ENCODE measurements at places on chromosomes 7 and 10.

DNA sequence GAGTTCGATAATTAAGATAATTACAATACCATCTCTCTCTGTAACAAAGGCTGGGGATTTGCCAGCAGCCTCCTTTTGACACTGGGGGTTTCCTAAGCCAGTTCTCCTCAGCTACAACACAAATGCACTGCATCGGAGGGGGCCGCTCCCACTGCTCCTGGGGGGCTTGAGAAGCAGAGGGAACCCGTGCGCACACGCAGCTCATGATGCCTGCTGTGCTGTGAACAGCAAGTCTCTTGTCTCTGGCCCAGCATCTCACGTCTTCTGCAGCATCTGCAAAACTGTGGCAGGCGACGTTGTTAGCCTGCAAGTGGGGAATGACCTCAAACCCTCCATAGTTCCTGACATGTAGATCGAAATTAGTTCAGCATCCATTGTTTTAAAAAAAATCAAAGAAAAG lies 5.5 kb downstream of the VIPR2 start:
- DNase-seq, result no peak

GRCh38 chr7:2869981-2870380 lies 25.9 kb upstream of the GNA12 start:
- DNase-seq, result no peak

DNA sequence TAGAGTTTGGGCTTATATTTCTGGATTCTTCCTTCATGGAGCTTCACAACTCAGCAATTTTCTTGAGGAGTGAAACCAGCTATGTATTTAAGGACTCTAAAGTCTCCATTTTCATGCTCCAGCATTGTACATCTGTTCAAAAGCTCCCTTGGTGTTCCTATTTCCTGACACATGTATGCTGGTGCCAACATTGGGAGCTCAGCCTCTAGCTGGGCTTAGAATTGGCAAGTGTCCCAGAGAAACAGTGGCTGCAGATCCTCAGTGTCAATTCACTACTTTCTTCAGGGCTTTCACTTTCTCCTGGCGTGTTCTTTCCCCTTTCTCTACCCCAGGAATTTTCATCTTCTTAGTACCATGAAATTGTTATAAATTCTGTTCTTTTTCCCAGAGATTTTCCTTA lies 103.1 kb downstream of the ZNF467 start:
- DNase-seq, result no peak

DNA sequence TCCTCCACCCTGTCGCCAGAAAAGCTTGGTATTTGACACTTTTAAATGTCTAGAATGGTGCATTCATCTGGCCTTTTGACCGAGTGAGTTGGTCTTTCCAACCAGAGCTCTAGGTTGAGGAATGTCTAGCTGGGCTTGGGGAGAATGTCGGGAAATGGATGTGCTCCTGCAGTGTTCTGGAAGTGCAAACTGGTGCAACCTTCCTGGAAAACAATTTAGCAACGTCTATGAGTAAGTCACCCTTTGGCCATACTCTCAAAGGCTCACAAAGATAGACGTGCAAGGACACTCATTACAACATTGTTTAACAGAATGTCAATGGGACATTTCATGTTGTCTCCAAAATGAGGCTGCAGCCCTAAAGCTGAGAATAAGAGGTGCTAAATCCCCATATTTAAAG lies 12.2 kb upstream of the NMT2 start:
- DNase-seq, result no peak

DNA sequence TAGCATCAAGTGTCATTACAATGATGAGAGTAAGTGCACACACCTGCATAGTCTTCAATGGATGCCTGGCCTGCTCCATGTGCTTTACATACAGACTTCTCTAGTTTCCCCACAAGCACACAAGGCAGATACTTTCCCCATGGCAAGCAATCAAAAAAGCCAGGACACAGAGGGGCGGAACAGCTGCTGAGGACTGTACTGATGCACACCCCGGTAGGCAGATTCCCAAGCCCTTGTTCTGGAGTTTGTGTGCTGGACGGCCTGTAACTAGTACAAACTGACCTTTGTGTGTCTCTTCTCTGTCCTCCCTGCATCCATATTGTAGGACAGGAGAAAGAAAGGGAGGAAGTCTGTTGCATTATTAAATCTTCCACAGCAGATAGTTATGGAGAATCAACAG lies 25.8 kb downstream of the UBE2D4 start:
- DNase-seq, result no peak

DNA sequence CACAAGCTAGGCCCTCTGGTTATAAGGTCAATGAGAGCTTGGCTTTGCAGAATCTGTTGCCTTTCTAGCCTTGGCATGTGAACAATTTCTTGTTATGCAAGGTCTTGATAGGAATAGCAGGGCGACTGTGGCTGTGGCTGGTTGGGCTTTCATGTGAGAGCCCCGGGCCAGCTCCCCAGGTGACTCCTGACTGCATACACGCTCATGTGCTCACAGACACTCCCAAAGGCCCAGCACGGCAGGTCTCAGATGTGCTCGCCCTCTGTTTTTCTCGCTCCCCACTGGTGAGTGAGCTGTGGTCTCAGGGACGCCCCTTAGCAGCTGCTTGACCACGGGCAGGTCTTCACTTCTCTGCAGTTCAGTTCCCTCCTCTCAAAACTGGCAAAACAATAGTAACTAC lies 37.1 kb upstream of the ZNF32 start:
- no peak for DNase-seq

DNA sequence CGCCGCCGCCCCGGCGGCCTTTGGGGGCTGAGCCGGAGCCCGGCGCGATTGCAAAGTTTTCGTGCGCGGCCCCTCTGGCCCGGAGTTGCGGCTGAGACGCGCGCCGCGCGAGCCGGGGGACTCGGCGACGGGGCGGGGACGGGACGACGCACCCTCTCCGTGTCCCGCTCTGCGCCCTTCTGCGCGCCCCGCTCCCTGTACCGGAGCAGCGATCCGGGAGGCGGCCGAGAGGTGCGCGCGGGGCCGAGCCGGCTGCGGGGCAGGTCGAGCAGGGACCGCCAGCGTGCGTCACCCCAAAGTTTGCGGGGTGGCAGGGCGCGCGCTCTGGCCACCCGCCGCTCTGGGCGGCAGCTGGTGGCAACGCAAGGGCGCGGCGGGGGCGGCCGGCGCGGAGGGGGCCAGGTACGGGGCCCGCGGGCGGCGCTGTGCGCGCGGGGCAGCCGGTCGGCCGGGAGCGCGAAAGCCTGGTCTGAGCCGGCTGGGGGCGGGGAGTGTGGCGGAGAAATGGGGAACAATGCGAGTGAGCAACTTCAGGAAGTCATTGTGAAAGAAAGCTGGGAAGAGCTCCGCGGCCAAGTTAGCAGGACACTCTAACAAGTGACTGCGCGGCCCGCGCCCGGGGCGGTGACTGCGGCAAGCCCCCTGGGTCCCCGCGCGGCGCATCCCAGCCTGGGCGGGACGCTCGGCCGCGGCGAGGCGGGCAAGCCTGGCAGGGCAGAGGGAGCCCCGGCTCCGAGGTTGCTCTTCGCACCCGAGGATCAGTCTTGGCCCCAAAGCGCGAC lies at the start of gene IKZF1:
Gene IKZF1 (plus strand): TSS at position 588 of the 782 bp plus-strand sequence. CDS start 14,346 bp downstream, outside the sequence.
- DNase-seq, result no peak

DNA sequence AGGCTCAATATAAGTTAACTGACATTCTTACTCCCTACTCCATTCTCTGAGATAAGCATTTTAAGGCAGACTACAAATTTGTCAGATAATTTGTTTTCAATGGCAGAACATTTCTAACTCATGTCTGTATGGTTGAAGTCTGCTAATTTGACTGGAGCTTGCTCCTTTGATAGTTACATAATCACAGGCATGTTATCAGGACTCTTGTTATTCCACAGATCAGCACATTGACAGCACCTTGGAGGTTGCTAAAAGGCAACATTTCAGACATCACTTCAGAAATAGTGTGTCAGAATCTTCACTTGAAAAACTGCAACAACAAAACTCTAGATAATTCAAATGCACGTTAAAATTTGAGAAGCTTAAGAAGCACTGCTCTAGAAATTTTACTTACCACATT lies 158.3 kb upstream of the PCLO start:
- DNase-seq, result no peak

DNA sequence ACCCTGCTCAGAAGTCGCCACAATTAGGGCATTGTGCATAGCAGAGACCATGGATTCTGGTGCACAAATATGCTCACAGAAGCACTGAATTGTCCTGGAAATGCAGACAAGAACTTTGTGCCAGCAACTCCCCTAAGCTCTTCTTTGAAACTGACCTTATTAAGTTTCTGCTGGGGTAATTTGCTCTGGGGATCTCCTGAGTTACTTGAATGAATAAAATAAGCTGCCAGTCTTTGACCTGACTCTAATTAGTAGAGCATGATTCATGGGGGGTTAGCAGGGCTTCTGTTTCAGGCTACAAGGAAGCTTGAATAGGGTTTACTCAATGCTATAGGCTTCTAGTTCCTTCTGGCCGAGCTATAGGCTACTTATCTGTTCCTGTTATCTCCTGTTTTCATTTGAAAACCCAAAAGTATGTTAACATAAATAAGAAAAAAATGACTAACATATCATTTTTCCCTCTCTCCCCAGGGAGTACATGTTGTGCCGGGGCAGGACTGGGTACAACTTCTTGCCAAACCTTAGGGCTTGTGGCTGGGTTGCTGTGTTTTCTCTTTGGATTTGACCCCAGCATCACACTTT lies 169.0 kb upstream of the TMEM229A start:
- DNase-seq, result no peak

GRCh38 chr10:88661577-88661976 lies 2.7 kb upstream of the LIPF start:
- DNase-seq, result no peak

DNA sequence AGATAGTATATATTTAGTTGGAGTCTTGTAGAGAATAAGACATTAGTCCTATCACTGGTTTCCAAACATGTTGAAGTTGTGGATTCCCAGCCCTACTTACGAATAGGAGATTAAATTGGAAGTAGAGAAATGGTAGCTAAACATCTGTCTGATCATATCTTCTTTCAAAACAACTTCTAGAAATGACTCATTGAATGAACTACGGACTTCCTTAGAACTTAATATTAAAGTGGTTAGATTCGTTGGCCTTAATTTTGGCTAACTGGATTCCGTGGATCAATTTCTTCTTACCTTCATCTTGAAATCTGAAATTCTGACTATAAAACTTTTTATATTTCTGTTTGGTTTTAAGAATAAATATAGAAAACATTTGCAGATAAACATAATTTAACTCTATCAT lies 3.4 kb downstream of the PHF14 start:
- no peak for DNase-seq

- DNase-seq, result no peak
These were observed 151.0 kb upstream of the FRMD4A start for GRCh38 chr10:14481752-14482151.

DNA sequence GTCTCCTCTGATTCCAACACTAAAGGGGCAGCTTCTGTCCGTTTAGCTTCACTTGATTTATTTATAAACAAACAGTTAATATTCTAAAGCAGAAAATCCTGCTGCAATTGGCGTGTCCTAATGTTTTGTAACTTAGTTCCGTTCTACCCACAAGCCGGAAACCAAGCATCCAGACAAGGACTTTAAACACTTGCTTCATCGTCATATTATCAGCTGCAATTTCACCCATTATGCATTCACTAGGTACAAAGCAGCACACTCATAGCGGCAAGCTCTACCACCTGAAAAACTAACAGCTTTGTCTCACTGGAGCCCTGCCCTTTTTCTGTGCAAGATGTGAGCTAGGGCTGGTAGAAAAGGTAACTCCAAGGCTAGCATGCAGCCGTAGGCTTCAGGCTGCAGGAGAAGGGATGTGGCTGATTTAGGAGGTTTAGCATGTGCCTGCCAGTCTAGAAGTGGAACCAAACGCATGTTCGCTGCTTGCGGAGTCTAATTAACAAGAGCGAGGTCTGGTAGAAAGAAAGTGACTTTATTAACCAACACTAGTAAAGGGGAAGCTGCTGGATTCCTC lies 43.7 kb upstream of the BPGM start:
- DNase-seq, result no peak

DNA sequence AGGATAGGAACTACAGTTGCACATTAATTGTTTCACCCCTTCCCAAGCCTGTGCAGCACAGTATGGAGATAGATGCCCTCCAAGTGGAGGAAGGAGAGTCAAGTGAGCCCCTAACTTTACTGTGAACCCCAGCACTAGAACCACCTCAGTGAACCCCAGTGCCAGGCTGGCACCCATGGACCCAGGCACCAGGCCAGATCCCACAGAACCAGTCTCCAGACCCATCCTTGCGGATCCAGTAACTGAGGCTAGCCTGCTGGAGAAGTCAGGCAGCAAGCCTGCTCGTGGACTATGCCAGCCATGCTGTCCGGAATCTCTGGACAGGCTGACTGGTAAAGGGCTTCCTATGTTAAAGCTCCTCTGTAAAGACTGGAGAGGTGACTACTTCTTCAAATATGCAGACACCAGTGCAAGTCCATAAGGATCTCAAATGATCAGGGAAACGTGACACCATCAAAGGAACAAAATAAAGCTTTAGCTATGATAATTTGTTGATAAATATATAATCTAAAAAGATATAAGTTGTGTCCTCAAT lies 27.7 kb downstream of the SHOC2 start:
- no peak for DNase-seq

DNA sequence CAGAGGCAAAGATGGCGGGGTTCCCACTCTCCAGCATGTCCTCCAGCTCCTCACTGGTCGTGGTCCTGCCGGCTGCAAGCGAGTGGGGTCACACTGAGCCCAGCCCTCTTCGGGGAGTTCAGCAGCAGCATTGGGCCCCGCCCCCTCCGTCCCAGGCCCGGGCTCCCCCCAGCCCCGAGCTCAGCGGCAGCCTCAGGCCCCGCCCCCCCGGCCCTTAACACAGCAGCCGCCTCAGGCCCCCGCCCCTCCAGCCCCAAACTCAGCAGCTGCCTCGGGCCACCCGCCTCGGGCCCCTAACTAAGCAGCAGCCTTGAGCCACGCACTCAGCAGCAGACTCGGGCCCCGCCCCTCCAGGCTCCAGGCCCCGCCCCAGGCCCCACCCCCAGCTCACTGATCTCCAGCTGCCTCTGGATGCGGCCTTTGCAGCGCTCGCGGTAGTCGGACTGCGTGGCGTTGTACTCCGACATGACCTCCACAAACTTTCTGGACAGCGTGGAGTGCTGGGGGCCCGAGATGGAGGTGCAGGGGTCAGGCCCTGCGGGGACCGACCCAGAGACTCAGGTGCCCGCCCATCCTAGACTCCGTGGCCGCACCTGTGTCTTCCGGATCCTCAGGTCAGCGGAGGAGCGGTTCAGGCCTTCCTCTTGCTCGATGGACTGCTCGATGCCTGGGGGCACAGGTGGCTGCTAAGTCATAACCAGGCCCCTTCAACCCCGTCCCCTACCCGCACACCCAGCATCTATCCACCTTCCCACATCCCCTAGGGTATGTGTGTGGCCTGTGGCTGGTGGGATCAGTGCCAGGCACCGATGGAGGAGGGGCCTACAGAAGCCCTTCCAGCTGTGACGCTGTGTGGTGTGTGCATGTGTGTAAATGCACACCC lies 15.5 kb downstream of the STX1A start:
- no peak for DNase-seq

- no peak for DNase-seq
These were observed 2.5 kb downstream of the CHN2 start for GRCh38 chr7:29196971-29197595.

Measured in GM18507 (cell line).